ENCODE measurements at places on chromosomes 2 and 18.

- DNase-seq: no peak
Observed at GRCh38 chr2:182870227-182870626, 3.8 kb upstream of the FRZB start.

GRCh38 chr2:116809109-116809508, 1005.4 kb upstream of the DDX18 start:
- DNase-seq: no peak

GRCh38 chr2:215407061-215407460, 28.8 kb downstream of the FN1 start:
- DNase-seq: no peak

DNA sequence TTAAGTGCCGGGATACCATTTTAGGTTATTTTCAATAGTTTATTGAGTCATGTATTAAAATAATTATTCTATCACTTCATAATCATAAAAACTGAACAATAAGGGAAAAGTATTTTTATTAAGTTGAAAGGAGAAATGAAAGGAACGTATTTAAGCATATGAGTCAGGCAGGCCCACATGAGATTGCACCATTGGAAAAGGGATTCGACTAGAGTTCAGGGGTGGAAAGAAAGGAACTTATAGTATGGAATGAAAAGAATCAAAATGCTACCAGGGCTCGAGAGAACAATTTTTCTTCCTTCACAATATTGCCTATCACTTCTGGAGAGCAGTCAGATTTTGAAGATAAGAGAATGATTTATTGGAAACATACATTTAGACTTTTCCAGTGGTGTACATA, 516.5 kb upstream of the NETO1 start:
- no peak for DNase-seq

GRCh38 chr18:56815926-56816325, 164.8 kb downstream of the WDR7 start:
- no peak for DNase-seq

DNA sequence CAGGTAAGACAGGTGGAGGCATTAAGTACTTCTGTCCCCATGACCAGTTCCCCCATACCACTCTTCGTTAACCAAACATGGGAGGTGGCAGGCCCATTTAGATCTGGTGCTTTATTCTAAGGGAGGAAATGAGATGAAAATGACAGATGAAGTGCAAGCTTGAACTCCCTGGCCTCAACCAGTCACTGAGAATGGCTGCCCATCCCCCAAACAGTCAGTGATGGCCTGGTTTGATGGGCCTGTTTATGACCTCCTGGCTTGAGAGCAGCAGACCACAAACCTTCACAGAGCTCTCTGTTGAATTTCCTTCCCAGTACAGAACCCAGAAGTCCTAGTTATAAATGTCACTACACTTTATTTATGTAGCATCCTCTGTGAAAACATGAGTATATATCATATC, 31.1 kb downstream of the EPAS1 start:
- DNase-seq: no peak

DNA sequence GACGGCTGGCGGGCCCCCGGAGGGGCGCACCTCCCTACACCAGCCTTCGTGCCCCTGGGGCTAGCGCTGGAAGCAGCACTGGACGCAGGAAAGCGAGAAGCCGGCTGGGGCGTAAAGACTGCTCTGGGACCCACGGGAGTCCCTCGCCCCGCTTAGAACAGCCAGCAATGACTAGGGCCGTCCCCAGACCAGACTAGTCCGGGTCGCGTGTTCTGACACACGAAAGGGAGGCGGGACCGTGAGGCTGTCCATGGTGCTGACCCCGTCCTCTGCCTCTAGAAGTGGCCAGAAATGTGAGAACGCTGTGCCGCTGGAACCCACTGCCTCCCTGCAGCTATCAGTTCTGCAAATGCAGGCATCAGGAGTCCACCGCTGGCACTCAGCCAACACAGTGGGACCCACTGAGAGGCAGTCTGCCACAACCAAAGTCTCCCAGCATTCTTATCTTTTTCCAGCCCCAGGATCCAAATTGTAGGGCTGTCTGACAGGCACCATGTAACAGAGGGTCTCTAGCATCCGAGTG, at the start of gene UCN:
UCN (minus strand) TSS at position 87 of the 523 bp plus-strand sequence. CDS start 550 bp downstream, outside the sequence.
- DNase-seq: no peak

DNA sequence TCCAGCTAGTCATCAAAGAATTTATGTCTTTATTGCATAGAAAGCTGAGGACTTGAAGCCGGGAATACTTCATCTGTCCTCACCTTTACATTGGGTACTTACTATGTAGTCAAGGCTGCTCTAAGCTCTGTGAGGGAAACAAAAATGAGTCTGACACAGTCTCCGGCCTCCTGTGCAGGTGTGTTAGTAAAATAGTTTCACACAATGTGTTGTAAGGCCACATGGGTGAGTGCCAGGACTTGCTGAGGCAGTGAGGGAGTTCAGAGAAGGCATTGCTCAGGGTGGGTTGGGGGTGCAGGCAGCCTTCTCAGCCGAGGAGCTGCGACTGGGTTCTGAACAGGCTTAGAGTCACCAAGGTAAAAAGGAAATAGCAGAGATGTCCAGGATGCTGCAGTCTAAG, 54.5 kb upstream of the SMAD2 start:
- DNase-seq: no peak

DNA sequence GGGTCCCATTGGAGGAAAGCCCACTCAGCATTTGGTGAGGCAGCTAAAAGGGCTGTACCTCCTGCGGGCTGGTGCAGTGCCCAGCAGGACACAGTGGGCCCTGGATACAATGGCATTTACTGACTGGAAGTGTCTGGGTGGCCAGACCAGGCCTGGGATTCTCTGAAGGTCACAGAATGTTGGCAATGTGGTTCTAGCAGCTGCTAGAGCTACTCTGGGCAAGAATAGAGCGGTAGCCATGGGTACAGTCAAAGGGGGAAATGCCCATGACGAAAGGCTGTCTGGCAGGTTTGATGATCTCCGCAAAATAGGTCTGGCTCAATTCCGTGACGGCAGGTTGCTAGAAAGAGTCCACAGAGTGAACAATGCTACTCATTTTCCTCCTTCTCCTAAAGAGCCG, 241.8 kb downstream of the AFF3 start:
- no peak for DNase-seq

DNA sequence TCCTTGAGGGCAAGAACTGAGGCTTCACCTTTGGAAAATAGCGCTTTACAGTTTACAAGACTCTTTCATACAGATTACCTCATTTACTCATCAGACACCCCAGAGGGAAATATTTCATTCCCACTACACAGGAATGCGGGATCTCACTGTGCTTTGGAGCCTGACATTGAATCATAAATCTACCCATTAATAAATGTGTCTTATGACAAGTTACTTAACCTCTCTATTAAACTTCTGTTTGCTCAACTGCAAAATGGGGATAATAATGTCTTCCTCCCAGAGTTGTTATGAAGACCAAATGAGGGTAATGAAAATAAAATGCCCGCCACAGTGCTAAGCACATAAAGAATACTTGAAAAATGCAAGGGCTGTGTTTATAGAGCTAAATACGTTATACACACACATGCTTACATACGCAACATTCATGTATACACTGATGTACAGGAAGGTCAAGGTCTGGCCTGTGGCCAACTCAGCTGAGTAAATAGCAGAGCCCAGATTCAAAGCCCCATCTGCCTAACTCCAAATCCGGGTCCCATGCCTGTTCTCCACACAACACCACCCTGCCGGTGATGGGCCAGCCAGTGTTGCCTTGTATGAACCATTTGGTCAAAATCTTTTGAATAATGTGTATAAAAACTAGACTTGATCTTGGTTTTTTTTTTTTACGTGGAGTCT, 77.8 kb upstream of the STPG4 start:
- no peak for DNase-seq

- no peak for DNase-seq
Observed at GRCh38 chr2:143123911-143124310, 5.3 kb upstream of the ARHGAP15 start.

DNA sequence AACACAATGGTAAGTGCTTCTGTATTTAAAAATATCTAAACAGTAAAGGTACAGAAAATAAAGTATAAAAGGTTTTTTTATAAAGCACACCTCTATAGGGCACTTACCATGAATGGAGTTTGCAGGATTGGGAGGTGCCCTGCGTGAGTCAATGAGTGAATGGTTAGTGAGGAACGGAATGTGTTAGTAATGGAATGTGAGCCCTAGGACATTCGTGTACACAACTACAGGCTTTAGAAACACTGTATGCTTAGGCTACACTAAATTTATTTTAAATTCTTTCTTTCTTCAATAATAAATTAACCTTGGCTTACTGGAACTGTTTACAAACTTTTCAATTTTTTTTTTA, 337.9 kb upstream of the SLC39A10 start:
- no peak for DNase-seq

DNA sequence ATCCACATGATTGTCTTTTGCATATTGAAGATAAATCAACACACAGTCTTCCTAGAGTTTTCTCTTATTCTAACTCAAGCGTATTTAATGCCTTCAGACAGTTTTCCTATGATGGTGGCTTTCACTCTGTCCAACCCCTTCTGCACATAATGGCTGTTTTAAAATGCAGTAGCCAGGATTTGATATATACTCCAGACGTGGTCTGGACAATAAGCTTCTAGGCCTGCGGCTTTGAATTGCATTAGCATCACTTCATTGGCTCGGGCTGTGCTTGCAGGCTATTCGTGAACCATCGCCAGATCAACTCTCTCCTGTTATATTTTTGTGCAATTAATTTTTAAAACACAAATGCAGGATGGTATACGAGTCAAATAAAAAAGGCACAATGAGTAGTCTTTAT, 235.3 kb downstream of the BCL2 start:
- DNase-seq: no peak

DNA sequence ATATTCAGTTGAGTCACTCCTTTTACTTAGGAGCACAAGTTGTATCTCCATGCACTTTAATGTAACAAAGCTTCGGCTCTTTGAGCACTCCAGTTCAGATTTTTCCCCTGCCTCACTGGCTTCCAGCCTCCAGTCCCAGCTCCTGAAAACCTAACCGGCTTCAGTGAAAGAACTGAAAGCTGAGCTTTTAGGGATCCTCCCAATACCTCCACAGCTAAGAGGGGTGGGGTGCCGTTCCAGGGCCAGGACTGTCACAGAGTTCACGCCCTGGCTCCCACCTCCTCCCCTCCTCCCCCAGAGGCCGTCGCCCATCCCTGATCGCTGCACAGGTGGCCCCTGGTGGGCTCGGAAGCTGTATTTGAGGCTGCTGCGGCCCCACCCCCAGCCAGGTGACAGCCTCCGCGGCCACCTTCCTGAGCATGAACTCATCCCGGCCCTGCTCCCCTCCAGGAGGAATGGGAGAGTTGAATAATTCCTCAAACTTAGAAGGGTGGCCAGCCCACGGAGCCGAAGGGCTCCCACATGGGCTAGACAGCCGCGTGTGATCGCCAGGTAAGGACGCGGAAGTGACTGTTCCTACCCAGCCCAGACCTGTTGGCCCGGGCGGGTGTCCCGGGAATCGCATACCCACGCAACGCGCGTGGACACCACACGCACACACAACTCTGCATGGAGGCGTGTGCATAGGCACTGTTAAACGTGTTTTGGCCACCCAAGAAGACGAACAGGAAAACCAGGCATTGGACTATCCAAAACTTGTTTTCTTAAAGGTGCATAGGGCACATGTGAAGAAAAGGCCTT, 1.8 kb downstream of the MYO5B start:
- DNase-seq: no peak

DNA sequence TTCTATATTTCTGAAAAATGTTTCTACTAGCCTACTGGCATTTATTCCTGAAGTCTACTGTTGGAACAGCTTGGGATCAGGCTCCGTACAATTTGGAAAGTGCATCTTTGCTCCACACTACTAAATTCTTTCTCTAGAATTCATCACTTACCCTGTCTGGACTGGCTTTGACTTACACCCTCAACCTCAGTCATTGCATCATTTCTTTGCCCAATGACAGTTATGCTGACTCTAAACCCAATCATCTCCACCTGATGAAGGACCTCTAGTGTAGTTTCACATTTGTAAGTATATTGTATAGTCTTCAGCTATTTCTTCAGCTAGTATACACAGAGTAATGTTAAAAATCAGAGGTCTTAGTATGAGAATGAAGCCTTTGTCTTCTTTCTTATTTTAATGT, 359.6 kb upstream of the MC4R start:
- DNase-seq: no peak

GRCh38 chr2:234436482-234436837, 60.4 kb downstream of the ARL4C start:
- DNase-seq: no peak

- DNase-seq: no peak
Observed at GRCh38 chr2:232875256-232876121, 5.4 kb downstream of the SNORC start.

GRCh38 chr2:239839306-239839705, 185.8 kb downstream of the NDUFA10 start:
- no peak for DNase-seq

DNA sequence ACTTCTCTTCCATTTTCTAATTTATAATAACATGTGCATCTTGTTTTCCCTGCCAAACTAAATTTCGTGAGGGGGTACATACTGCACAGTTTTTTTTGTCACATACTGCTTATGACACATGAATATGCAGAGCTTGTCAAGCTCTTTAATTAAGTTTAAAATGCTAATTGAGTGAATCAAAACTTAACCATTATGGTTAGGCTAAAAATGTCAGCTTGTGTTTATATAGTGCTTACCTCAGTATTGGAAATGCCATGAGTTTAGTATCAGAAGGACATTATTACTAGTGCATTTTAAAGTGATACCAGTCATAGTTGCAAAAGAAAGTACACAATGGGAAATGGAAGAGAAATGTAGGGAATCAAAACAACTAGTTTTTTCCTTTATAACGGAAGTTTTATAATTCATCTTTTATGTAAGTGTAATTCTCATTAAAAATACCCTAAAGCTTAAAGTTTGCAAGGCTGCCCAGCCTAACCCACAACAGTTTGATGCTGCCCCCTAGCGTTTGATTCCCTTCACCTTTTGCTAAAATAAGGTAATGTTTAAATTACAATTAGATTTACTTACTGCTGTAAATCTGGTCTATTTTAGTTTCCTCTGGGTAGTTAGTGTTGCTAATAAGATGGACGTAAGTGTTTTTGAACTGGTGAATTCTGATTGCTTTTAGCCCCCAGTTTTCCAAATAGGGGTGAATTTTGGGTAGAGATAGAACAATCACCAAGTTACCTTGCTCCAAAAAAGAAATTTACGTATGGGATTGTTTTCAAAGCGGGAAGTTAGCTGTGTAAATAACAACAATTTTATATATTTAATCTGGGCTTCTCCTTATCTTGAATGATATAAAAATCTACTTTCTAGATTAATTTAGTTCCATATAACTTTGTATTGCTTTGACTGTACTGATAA, 3.2 kb downstream of the SLC39A10 start:
- DNase-seq: peak; percentile 87

DNA sequence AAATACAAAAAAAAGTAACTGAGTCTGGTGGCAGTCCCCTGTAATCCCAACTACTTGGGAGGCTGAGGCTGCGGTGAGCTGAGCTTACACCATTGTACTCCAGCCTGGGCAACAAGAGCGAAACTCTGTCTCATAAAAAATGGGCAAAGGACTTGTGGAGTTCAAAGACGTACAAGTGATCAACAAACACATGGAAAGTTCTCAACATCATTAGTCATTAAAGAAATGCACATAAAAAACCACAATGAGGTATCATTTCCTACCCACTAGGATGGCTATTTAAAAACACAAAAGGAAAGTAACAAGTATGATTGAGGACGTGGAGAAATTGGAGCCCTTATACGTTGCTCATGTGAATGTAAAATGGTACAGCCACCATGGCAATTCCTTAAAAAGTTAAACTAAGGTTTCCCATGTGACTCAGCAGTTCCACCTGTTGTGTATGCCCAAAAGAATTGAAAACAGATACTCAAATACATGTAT, 52.3 kb downstream of the RAB10 start:
- no peak for DNase-seq

Data from effector memory CD8-positive, alpha-beta T cell (primary cell).